WTC11 (cell line): ENCODE measurements at places on chromosomes 7 and 10.

DNA sequence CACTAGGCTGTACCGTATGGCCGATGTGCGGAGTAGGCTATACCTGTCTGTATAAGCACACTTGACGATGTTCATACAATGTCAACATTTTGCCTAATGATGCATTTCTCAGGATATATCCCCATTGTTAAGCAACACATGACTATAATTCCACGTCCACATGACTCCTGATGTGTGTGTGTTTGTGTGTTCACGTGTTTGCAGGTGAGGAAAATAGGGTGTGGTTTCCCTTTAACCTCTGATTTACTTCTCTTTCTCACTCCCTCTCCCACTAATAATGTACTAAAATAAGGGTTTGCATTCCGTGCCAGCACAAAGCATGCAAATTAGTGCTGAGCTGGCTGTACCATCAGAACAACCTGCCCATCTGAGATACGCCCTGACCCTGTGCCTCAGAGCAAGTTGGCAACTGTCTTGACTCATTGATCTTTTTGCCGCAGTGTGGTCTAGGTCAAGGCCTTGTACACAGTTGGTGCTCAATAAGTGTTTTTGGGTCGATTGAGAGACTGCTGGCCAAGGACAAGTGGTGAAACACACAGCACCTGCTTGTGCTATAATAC, 64.6 kb upstream of the DOCK1 start:
- H3K27me3 ChIP-seq: peaks cover 7% of the 10 kb centered on the region; the same call in 1 of the 2 replicates
- H3K27ac ChIP-seq: peak overlapping the region; percentile 89; the same call in 1 of the 2 replicates
- H3K4me1 ChIP-seq: peaks cover 53% of the 10 kb centered on the region
- 0 out of 2 replicates have a peak, but pooled peaks cover 2% of the 10 kb centered on the region for H3K36me3 ChIP-seq
- H3K4me3 ChIP-seq: no peak overlapping the region; the same call in 1 of the 2 replicates
- no peak for DNase-seq

DNA sequence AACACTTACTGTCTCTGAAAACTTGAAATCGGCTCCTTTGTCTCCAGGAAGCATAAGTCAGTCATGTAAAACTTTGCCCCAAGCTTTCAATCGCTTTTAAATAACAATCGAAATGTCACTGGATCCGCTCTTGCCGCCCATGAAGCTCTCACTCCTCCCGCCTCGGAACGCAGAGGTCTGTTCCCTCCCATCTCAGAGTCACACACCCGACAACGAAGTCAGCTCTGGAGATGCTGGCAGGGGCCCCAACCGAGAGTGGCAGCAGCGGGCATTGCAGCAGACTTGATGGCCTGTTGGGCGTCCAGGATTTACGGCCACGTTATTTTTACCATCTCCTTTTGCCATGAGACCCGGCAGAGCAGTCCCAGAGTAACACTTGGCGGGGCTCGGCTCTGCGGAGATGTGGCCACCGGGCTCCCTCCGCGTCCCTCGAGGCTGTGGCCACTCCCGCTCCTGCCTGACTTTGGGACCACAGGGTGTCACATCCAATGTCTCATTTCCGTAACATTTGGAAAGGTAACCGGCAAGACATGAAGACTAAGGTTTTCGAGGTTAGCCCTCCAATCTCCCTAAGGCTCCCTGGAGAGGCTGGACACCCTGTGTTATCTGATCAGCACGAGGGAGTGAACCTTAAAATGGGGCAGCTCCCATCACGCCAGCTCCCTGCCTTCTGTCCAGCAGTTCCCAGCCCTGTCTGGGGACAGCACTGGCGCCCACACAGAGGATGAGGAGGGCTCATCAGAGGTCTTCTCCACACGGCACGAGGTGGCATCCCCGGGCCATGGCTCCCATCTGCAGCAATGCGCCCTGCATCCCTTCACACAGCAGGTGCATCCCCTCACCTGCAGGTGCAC, 62.8 kb upstream of the ADGRA1 start:
- peaks cover 16% of the 10 kb centered on the region for H3K27me3 ChIP-seq
- H3K4me1 ChIP-seq: peaks cover 14% of the 10 kb centered on the region
- no peaks in the 10 kb centered on the region for H3K36me3 ChIP-seq
- no peak overlapping the region for H3K4me3 ChIP-seq
- no peak for DNase-seq

GRCh38 chr10:22736134-22736533, 21.8 kb upstream of the PIP4K2A start:
- H3K36me3 ChIP-seq: peaks cover 5% of the 10 kb centered on the region
- H3K4me1 ChIP-seq: no peaks in the 10 kb centered on the region
- H3K4me3 ChIP-seq: no peak overlapping the region
- no peak overlapping the region for H3K27ac ChIP-seq
- no peaks in the 10 kb centered on the region for H3K27me3 ChIP-seq

DNA sequence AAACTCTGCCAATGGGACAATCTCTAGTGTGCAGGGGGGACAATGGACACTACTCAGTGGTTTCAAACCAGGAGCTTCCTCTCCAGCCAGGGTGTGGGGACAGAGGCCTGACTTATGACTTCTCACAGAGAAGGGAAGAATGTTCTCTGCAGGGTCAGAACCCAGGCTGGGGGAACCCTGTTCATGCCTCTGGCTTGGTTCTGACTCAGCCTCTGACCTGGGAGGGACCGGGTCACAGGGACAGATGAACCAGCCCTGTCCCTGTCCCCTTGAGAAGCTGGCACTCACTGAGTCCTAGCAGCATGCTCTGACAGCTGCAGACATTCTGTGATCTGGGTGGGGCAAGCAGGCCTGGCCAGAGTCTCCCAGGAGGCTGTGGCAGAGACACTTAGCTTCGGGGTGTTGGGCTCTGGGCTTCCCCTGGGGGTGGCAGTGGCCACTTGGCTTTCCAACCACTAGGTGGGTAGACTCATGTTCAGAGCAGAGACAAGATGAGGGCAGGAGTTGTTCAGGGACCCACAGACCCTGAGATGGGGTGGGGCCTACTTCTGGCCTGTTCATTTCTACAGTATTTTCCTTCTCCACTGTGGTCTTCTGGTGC, 13.6 kb downstream of the TSPAN15 start:
- no peaks in the 10 kb centered on the region for H3K27me3 ChIP-seq
- H3K27ac ChIP-seq: no peak overlapping the region
- no peaks in the 10 kb centered on the region for H3K36me3 ChIP-seq
- H3K4me1 ChIP-seq: peaks cover 19% of the 10 kb centered on the region
- DNase-seq: no peak

GRCh38 chr7:7554649-7555575, 11.8 kb upstream of the MIOS start:
- no peak overlapping the region for H3K4me3 ChIP-seq
- no peaks in the 10 kb centered on the region for H3K4me1 ChIP-seq
- no peak overlapping the region for H3K27ac ChIP-seq
- H3K36me3 ChIP-seq: peaks cover 17% of the 10 kb centered on the region
- H3K27me3 ChIP-seq: no peaks in the 10 kb centered on the region
- no peak for DNase-seq

- no peaks in the 10 kb centered on the region for H3K36me3 ChIP-seq
- no peak for DNase-seq
- no peak overlapping the region for H3K27ac ChIP-seq
- H3K27me3 ChIP-seq: no peaks in the 10 kb centered on the region; the same call in 1 of the 2 replicates
These were observed 49.7 kb downstream of the TMEM178B start for GRCh38 chr7:141123522-141123921.

DNA sequence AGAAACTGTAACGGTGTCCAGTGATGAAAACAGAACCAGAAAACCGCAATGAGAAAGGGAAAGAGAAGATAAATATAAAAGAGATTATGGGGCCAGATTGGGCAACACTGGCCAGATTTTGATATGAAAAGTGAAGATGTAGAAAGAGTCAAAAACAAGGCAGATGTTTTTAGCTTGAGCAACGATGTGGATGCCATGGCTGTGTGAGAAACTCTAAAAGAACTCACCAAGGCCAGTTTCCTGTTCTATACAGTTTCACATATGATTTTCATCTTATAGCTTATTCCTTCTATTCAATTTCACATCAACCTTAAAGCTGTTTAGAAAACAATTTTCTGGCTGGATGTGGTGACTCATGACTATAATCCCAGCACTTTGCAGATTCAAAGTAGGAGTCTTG, 36.3 kb downstream of the CSTF2T start:
- no peaks in the 10 kb centered on the region for H3K36me3 ChIP-seq
- H3K27me3 ChIP-seq: no peaks in the 10 kb centered on the region
- peaks cover 6% of the 10 kb centered on the region for H3K4me1 ChIP-seq
- no peak overlapping the region for H3K4me3 ChIP-seq
- no peak overlapping the region for H3K27ac ChIP-seq
- DNase-seq: no peak

GRCh38 chr10:88392222-88392621, 190.9 kb downstream of the RNLS start:
- H3K27ac ChIP-seq: no peak overlapping the region
- H3K36me3 ChIP-seq: peaks cover 27% of the 10 kb centered on the region
- H3K4me1 ChIP-seq: no peaks in the 10 kb centered on the region
- H3K27me3 ChIP-seq: no peaks in the 10 kb centered on the region; the same call in 1 of the 2 replicates
- H3K4me3 ChIP-seq: no peak overlapping the region
- DNase-seq: no peak

DNA sequence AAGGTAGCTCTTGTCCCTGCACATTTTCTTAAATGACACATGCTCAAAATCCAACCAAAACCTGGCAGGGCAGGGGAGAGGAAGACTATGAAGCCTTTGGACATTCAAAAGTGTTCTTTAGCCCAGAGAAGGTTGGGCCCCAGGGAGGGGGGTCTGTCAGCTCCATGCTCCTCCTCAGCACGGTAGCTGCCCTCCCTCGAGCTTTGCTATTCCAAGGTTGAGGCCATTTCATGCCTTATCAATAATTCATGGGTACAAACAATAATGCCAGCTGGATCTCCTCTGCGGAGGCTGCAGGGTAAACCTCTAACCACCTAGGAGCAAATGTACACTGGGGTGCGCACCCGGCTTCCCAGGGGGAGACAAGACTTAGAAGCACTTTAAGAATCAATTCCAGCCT, 61.5 kb downstream of the SLIT1 start:
- H3K4me1 ChIP-seq: peaks cover 6% of the 10 kb centered on the region
- no peak for DNase-seq
- H3K4me3 ChIP-seq: no peak overlapping the region
- no peaks in the 10 kb centered on the region for H3K36me3 ChIP-seq
